Activated CD8-positive, alpha-beta T cell treated with anti-CD3 and anti-CD28 coated beads for 36 hours (primary cell): ENCODE measurements at places on chromosomes 1 and 21.

DNA sequence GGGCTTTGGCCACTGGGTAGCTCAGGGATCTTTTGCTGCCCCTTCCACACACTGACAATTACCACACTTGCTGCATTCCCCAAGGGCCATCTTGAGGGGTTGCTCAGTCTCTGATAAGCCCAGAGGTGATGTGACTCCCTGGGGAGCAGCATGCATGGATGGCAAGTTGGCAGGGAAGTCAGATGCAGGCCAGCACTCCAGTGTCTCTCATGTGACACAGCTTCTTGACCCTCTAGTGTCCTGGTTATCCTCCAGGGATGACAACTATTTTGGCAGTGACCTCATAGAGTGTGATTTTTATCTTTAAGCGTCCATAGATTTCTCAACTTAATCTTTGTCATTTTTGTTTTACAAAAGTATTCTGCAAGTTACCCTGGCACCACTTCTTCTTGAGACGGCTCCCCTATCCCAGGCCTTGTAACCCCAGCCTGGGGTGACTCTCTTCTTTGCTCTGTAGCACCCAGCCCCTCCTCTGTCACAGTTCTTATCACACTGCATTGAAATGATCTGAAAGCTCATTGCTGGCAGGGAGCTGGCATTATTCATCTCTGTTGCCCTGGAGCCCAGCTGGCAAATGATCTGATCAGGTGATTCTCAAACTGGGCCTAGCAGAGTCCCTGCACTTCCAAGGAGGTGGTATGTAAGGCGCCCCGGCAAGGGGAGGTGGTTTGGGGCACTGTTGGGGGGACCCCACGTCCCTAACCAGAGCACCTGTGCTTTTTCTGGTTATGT, 72.6 kb downstream of the TENT5C start:
- DNase-seq: no peak

DNA sequence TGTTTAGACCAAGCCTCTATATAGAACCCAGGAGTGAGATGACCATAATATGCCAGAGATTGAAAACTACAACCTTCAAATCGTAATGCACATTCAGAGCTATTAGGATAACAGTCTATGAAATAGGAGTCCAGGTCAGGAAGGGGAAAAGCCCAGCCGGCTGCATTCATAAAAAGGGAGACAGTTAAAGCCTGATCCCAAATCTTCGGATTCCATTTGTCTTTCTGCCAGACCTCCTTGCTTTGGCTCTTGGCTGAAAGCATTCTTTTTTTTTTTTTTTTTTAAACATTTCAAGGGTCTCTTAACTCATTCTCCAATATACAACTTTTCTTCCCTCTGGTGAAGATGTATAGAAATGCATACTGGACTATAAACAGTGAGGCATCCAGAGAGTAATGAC, 81.1 kb downstream of the NTPCR start:
- DNase-seq: no peak

DNA sequence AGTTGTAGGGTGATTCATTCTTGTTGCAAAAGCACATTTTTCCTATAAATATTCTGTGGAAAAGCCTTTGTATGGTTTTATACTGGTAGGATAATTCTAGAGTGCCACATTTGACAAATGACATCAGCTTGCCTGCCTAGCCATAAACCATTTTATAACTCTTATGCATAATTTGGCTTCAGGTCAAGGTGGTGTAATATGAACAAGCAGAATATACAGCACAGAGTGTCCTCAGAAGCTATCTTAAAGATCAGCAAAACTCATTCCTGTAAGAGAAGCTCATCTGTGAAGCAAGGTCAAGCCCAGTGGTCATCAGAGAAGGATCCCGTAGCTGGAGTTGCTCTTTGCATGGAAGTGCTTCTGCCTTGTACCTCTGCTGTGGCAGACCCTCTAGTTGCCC, 24.0 kb upstream of the C1orf21 start:
- no peak for DNase-seq

DNA sequence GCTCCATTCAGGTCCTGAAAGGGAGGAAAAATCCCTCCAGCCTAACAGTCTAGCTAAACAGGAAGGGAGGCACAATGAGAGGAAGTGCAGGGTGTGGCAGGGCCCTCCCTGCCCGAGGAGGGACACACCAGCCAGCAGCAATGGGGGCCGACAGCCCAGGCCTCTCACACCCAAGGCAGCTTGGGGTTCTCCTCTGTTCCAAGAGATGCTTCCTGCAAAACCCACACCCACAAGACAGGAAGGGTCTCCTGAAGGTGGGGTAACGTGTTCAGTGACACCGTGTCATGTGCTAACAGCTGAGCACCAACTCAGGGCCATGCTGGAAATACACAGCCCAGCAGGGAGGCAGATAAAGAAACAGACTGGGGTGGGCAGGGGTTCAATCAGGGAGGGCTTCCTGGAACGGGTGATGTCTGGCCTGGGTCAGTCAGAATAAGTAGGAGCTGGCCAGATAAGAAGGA, 10.2 kb downstream of the ECE1 start:
- no peak for DNase-seq

GRCh38 chr1:112881742-112882127, 74.3 kb downstream of the SLC16A1 start:
- no peak for DNase-seq

GRCh38 chr1:202982715-202983430, 15.8 kb upstream of the CYB5R1 start:
- DNase-seq: no peak

DNA sequence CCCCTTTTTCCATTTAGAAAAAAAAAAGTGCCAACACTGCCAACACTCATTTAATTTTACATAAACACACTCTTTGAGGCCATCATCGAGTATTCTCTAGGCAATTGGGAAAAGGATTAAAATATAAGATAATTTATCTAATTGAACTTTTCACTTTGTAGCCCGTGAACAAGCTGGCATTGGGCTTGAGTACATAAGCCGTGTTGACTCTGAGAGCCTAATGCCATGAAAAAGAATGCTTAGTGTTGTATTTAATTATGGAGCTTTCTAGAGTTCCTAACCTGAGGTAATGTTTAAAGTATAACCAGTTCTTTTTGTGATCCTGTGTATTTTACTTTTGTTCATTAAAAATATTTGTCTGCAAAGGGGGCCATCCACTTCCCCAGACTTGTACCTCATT, 193.8 kb downstream of the LYPLAL1 start:
- DNase-seq: no peak

DNA sequence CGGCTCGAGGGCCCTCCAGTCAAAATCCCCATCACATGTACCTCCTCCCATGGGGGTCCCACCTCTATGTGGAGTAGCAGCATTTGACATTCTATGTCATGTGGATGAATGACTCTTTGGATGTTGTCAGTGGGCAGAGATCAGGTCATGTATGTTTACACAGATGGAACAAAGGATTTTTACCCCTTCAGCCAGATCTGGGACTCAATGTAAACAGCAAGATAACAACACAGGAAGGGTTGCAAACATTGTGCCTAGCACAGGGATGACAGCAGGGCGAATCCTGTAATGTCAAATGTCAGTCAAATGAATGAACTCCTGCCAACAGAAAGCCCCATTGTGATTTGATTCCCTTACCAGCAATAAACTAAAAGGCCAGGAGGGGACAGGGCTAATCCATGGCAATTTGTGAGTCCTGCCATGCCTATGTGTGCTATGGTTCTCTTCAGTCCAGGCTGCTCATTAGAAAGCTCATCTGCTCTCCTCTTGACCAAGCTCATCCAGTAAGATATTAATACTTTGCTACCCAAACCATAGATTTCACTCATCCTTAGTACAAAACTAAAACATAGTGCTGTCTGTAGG, 60.3 kb downstream of the PGBD5 start:
- no peak for DNase-seq

DNA sequence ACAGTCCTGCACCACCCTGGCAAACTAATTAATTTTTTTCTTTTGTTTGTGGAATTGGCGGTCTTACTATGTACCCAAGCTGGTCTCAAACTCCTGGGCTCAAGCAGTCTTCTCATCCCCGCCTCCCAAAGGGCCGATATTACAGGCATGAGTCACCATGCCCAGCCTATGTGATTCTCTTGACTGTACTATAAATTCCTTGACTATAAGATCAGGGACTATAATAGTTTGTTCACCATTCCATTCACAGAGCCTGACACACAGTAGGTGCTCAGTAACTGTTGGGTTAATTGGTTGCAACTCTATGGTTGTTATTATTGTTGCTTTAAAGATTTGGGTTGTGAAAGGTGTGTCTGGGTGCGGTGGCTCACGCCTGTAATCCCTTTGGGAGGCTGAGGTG, 17.2 kb downstream of the DAP3 start:
- DNase-seq: no peak

- no peak for DNase-seq
These were observed 52.5 kb upstream of the FBXO28 start for GRCh38 chr1:224061436-224061835.

GRCh38 chr1:221527886-221528624, 213.8 kb downstream of the DUSP10 start:
- DNase-seq: no peak

DNA sequence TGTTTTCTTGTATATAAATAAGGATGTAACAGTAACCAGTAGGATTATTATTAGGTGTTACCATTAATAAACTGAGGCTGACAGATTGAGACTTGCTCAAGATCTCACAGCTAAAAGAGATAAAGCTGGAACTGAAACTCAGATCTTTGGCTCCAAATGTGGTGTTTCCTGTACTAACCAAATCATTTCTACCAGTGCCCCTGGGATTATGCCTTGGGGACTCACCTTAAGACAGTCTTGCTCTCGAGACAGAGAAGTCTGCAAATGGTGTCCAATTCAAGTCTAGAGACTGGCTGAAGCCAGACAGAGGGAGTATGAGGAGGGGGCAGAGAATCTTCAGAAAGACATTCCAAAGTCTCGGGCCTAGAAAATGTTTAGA, 593 bp upstream of the CD53 start:
- DNase-seq: no peak

- DNase-seq: no peak
These were observed 24.6 kb downstream of the UBE4B start for GRCh38 chr1:10057343-10057742.

DNA sequence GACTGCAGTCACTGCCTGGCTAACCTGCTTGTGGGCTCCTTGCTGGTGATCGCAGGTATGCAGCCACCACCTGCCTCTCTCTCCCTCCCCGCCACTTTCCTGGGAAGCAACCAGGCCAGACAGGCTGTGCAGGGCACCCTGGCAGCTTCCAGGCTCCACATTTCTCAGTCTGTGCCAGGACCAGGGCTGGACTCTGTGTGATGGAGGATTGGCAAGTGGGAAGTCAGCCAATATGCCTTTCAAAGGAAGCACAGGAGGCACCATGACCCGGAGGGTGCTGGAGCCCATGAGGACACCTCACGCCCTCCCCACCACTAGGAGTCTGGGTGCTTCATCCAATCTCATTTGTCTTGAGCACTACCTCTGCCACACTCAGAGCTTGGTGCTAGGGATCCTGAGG, 15.8 kb upstream of the DISP3 start:
- no peak for DNase-seq

DNA sequence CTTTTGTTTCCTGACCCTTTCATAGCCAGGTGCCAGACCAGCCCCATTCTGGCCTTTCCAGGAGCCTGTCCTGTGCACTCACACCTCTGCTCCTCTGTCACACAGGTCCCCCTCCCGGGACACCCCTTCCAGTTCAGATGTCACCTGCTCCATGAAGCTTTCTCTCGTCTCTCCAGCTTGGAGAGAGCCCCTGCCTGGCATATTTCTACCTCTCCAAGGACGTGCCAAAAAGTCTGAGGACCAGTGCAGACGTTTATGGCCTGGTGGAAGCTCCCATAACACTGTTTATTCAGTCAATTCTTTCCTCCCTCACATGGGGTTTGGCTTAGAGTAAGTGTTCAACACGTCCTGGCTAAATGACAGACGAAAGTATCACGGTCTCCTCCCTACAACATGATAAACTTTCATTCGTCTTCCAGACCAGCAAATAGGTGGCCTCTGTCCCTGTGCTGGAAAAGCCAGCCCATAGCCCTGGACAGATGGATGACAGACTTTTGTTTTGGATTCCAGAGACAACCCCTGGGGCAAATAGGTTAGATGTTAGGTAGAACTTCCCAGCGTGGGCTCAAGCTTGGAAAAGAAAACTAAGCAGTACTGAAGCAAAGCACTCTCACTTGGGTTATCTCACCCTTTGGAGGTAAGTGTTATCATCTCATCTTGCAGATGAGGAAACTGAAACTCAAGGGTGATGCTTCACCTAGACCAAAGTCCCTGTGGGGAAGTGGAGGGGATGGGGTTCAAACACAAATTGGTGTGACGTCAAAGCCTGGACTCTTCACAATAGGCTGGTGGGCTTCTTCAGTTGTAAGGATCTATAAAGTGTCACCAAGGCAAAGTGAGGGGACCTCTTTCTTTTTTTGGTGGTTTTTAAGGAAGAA, 52.9 kb upstream of the ECE1 start:
- peak; percentile 75 for DNase-seq

- DNase-seq: no peak
These were observed 106.3 kb downstream of the EDEM3 start for GRCh38 chr1:184648160-184648855.

GRCh38 chr1:204358605-204359004, 1.1 kb downstream of the PLEKHA6 start:
- no peak for DNase-seq

GRCh38 chr21:45552696-45553391, 10.6 kb upstream of the SLC19A1 start:
- DNase-seq: no peak

GRCh38 chr1:3874736-3875135, 17.5 kb downstream of the DFFB start:
- no peak for DNase-seq

DNA sequence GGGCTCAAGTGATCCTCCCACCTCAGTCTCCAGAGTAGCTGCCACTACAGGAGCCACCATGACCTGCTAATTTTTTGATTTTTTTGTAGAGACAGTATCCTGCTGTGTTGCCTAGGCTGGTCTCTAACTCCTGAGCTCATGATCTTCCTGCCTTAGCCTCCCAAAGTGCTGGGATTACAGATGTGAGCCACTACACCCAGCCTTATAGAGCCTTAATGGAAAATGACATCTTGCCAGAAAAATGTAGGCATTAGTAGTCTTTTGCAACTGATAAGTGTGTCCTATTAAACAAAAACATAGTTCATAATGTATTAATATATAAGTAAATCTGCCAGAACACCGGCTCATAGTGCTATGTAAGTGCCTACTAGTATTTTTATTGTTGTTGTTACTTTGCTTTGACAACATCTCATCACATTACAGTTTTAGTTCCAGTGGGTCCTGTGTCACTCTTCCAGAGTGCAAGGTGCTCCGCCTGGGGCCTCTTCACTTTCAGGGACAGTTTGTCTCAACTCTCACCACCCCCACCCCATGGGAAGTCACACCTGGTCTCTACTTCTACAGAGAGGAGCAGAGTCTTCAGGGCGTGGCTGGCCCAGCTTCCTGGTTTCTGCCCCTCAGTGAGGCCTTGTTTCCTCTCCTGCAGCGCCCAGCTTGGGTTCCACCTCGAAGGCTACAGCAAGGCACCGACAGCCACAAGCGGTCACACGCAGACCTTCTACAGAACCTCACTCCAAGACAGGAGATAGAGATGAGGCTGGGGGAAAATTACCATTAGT, 30.1 kb downstream of the RHOU start:
- peak; percentile 47 for DNase-seq

- DNase-seq: no peak
These were observed 49.1 kb upstream of the CPLANE2 start for GRCh38 chr1:16286122-16286521.
